Activated CD4-positive, alpha-beta T cell treated with anti-CD3 and anti-CD28 coated beads for 4 hours (primary cell): ENCODE measurements at places on chromosomes 13 and 19.

DNA sequence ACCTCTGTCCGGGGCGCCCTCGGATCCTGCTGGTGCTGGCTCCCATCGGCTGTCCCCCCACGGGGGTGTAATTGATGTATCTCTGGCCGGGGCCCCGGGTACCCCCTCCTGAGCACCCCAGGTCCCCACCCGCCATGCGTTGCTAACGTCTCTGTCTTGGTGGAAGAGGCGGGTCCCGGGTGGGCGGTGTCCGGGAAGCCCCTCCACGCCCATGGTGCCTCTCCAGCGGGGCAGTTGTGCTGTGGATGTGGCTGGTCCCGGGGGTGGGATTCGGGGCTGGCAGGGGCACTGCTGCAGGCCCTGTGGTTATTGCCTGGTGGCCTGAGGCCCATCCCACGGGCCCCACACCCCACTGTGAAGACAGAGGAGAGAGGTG, 4.9 kb downstream of the DIRAS1 start:
- no peak for DNase-seq

GRCh38 chr13:55538424-55538823, 1602.3 kb upstream of the PRR20A start:
- DNase-seq: no peak

DNA sequence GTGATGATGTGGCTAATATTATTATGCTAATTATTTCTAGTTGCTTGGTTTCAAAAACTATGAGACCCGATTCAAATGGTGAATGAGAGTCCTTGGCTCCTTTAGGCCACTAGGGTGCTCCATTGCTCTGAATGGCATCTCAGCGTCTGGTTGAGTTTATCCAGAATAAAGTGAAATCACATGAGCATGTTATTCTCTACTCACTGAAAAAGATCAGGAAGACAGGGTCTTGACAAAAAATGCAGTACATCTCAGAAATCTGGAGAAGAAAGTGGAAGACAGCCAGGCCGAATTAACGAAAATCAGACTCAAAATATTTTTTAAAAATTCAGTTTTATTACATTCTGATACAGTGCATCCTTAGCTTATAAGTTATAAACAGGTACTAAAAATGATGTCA, 516.2 kb downstream of the MYO16 start:
- no peak for DNase-seq

DNA sequence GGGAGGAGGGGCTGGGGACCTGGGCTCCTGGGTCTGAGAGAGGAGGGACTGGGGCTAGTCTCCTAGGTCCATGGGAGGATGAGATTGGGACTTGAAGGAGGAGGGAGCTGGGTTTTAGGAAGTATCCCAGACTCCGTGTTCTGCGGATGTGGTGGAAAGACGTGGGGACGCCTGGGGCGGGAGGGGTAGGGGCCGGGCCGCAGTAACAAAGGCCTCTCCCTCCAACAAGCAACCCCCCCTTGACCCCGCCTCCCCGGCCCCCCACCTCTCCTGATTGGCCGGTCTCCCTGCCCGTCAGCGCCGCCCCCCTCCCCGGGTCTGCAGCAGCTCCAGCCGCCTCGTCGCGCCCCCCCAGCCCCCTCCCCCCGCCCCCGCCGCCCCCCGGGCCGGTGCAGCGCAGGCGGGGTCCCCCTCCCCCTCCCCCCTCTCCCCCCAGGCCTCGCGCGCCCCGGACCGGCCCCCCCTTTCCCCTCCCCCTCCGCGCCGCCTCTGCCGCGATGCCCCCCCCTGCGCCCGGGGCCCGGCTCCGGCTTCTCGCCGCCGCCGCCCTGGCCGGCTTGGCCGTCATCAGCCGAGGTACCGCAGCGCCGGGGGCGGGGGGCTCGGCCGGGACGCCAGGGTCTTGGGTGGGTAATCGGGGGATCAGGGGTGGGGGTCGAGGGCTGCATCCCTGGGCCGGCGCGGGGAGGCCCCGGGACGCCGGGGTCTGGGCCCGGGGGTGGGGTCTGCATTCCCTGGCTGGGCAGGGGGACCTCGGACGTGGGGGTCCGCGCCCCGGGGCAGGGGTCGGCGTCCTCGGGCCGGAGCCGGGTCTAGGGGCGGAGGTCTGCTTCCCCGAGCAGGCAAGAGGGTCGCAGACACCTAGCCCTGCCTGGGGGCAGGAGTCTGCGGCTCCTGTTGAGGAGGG, at the start of gene IGLON5:
TSS of gene IGLON5 (plus strand) at position 294 of the 907 bp plus-strand sequence. CDS start at position 498, 204 bp downstream.
- DNase-seq: no peak

GRCh38 chr13:106155411-106155810, 380.1 kb downstream of the EFNB2 start:
- DNase-seq: no peak

DNA sequence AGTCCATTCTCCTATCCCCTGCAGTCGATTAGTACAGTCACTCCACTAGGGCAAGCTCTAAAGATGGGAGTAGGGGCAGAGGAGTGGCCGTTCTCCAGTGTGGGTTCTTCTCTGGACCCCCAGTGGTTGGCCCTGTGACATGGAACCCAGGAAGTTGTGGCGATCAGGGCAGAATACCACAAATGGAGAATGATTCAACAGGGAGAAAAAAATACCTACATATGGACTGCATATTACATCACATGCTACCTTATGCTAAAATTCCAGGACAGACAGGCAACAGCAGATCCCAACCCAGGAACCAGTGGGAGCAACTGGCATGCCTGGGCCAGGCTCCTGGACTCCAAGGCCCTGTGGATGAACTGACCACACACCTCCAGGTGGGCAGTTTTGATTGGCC, 20.4 kb downstream of the POU2F2 start:
- DNase-seq: no peak

DNA sequence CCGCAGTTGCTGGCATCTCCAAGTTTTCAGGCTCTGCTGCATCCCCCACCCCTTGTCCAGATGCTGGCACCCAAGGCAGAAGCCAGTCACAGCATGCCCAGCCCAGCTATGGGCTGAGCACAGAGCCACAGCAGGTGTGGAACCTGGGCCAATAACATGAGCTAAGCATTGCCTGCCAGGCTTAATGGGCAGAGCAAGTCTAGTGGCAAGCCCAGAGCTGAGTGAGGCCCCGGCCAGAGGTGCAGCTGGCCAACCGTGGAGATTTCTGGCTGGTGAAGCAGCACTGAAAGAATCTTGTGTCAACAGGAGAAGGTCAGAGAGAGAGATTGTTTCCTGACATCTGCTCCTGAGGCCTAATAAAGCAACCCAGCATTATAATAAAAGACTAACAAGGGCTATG, 111.0 kb downstream of the B3GLCT start:
- no peak for DNase-seq

DNA sequence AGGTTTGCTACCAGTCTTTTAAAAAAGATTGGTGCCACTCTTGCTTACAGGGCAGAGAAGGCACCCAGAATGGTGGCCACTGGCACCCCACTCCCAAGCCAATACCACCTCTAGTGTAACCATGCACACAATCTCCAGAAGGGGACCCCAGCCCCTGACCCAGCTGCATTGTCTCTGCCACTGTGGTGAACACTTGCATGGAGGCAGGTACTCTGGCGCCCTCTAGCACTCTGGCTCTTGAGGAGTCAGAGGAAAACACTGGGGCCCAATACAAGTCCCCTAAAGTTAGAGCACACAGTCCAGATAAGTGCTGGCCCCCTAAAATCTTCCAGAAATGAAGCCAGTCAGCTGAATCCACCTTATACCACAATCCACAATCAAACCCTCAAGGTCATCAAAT, 6.0 kb downstream of the ERVV-1 start:
- DNase-seq: no peak

DNA sequence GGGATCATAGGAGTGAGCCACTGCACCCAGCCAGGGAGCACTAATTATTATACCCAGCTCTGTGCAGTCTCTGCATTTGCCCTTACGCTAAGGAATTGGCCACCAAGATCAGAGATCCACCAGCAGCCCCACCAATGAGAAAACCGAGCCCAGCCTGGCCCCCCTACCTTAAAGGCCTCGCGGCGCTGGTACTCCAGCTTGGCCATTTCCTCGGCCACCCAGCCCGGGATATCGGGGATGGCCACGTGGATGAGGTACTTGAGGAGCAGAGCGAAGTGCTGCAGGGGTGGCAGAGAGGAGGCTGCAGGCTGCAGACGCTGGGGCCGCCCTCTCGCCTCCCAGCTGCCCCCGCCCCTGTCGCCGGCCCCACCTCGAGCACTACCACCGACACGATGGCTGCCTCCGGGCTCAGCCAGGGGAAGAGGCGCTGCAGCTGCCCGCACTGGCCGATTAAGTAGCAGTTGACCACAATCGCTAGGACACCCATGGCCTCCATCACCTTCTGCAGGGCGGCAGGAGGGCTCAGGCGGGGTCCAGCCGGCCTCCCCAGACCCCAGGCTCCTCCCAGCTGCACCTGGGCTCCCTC, 7.5 kb downstream of the ANO8 start:
- DNase-seq: no peak

GRCh38 chr19:58549664-58550361, 5.1 kb downstream of the CHMP2A start:
- DNase-seq: no peak

DNA sequence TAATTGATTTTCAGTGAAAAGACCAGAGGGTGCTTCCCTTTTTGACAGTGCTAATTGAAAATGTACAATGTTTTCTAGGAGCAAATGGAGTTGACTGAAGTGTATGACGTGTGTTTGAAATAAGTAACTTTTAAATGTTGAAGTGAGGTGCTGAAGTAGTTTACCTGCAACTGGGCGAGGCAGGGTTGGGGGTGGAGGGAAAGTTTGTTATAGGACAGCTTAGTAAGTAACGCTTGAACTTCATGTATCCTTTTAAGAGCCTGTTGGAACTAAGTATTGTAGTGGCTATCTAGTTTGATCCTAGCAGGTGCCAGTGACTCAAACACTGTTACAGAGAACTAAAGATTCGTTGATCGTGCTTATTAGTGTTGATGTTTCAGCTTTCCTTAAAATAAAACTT, 5.9 kb downstream of the SLAIN1 start:
- DNase-seq: no peak

DNA sequence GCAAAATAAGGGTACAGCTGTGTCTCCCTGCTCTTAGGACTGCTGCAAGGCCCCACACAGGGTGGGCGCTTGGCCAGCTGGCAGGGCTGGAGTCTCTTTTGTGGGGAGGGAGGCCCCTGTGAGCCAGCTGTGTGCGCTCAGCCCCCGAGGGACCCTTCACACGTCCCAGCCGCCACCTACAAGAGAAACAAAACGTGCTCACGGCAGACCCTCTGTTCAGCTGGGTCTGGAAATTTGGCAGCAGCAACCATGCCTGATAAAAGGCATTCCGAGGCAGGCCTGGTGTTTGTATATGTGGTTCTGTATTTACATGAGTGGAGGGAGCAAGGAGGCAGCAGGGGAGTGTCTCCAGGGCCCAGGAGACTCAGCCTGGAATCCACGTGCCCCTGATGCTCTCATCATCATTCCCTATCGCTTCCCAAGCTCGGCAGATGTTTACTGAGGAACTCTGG, 49.7 kb downstream of the CRTC1 start:
- no peak for DNase-seq
